Caco-2 (cell line): ENCODE measurements at places on chromosomes 7 and 10. TPM values are rescaled to one million over a fixed set of nuclear protein-coding genes. Genes with fewer than 3 reads are reported as not detected.

Gene ZNF736
- 6.1 and 8.8 TPM in 2 replicates for total RNA-seq

- DNase-seq, result no peak
Measured at GRCh38 chr7:42212541-42213090, 24.4 kb downstream of the GLI3 start.

Gene ZNF679
- not detected in 2 replicates for total RNA-seq

Gene GFRA1
- total RNA-seq, result not detected in 2 replicates

GRCh38 chr7:98930921-98931320 lies 52.6 kb downstream of the TRRAP start:
- DNase-seq, result no peak

DNA sequence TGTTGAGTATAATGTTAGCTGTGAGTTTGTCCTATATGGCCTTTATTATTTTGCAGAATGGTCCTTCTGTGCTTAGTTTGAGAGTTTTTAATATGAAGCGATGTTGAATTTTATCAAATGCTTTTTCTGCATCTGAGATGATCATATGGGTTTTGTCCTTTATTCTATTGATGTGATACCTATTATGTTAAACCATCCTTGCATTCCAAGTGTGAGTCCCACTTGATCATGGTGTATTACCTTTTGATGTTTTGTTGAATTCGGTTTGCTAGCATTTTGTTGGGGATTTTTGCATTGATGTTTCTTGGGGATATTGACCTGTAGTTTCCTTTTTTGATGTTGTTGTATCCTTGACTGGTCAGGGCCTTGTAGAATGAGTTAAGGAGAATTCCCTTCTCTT lies 166.4 kb downstream of the MLLT10 start:
- no peak for DNase-seq

Gene DUS4L
- 17.5 and 19.3 TPM in 2 replicates for total RNA-seq
